Endothelial cell of umbilical vein (primary cell): ENCODE measurements at places on chromosomes 3 and 15. TPM values are rescaled to one million over a fixed set of nuclear protein-coding genes. Genes with fewer than 3 reads are reported as not detected.

CDCP1 gene
- total RNA-seq = 0.22 TPM in 1 of 2 replicates, not detected in the other

ITIH1 gene
- total RNA-seq = not detected in 2 replicates

DNA sequence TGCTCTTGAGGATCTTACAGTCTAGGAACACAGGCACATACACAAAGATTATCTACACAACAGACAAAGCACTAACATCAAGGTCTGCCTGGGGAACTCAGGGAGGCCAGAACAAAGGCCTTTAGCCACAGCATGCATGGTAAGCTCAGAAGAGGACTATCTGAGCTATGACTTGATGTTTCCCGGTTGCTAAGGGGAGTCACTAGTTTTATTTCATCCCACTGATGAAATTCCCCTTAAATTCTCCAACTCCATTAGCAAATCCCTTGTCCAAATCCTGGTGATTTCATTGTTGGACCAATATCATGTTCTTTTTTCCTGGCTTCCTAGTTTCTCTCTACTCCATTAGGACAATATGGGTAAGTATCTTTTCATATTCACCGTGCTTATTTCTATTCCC, 23.3 kb downstream of the FBN1 start:
- DNase-seq = no peak

DNA sequence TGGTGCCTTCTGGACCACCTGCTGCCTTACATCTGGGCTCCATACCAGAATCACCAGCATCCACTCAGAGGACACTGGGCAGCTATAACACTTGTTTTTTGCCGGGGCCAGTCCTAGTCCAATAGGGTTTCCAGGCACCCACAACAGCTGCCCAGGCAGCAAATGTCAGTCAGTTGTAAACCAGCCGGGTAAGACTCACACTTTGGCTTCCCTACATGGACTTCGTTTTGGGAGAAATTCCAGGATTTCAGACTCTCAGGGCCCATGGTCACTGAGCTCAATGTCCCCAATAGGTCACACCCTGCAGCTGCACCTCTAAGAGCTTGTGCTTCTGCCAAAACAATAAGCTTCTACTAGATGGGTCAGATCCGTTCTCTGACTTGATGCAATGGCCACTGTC, 83.8 kb downstream of the FAM174B start:
- DNase-seq = no peak
